ENCODE measurements at places on chromosomes 7 and 10.

DNA sequence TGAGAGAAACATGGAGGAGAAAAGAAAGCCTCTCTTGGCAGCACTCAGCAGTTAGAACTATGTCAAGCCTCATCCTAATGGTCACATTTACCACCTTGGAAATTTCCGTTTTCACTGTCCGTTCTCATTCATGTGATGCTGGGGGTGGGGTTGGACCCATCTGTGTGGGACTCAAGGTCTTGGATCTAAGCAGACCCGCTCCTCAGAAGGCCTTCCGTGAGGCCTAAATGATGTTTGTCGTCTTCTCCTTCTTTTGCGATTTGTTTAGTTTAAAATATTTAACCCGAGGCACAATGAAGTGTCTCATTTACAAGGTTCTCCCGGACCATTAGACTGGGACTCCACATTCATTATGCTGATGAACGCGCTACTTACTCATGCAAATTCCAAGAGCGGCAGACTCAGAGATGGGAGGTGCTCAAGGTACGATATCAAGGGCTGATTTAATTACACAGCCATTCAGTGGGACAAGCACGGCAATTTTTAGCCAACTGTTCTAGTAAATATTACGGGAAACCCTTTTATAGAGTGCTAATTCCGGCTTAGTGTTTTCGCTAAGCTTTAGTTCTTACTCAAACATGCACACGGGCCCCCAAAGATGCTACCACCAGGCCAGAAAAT lies 109.1 kb upstream of the EFCAB10 start:
- no peak for DNase-seq

GRCh38 chr7:13262929-13263530 lies 575.6 kb downstream of the ARL4A start:
- peak; percentile 5 for DNase-seq

DNA sequence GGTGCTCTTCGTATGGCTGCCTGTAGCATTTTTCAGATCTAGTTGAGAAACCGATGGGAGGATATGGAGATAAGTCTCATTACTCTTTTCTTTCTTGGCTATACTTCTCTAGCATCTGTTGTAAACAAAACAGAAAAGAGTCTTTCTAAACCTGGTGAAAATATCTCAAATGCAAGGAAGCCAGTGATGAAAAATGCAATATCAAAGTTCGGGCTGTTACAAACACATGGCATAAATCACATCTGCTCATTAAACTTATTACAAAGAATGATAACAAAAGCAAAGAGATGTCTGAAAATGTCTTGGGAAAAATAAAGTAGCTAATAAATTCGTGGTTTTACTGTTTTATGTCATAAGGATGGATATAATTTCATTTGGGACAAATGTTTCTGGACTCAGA lies 71.8 kb upstream of the IGFBP3 start:
- no peak for DNase-seq

GRCh38 chr10:128540128-128540762 lies 414.0 kb upstream of the MKI67 start:
- DNase-seq, result no peak

GRCh38 chr7:110857106-110857505 lies 233.8 kb upstream of the LRRN3 start:
- no peak for DNase-seq

DNA sequence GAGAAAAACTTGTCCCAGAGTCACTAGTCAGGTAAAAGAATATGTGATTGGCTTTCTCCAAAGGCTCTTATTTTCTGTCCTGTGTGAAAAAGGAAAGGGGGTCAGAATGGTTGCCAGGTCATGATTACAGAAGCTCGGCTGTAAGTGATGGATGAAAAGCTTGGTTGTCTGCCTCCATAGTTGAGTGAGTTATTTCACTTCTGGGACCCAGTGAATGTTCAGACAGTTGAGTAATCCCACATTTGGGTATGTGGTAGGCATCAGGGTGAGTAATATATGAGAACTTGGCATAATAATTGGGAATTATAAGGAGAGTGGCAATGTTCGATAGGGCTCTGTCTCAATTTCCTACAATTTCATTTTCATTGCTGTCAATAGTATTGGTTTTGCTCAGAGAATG lies 72.5 kb downstream of the BBS9 start:
- no peak for DNase-seq

DNA sequence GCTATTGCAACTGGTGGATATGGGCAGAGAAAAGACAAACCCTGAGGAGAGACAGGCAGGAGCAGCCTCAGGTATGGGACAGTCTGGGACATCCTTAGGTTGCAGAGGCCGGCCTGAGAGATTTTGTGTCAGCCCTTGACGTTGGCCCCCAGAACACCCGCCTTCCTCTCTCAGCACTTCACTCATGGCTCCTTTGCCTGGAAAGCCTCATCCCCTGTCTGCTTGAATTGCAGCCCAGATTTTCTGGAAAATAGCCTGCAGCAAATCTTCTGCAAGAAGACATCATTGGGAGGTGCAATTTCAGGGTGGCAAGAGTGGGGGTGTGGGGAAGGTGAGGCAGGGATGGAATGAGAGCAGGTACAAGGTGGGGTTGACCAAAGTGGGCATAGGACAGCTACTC lies 2.2 kb upstream of the FRMD4A start:
- DNase-seq, result no peak

DNA sequence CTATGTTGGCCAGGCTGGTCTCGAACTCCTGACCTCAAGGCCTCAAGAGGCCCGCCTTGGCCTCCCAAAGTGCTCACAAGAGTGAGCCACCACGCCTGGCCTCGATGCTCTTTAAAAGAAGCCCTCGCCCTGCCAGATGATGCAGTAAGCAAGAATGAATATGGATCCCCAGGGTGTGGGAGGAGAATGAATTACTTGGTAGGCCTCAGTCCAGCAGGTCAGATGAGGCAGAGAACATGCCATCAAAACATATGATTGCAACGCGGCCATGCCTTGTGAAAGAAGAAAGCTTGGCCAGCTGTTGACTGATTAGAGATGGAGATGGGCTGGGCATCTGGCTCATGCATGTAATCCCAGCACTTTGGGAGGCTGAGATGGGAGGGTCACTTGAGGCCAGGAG lies 68.7 kb downstream of the CAMK1D start:
- no peak for DNase-seq

DNA sequence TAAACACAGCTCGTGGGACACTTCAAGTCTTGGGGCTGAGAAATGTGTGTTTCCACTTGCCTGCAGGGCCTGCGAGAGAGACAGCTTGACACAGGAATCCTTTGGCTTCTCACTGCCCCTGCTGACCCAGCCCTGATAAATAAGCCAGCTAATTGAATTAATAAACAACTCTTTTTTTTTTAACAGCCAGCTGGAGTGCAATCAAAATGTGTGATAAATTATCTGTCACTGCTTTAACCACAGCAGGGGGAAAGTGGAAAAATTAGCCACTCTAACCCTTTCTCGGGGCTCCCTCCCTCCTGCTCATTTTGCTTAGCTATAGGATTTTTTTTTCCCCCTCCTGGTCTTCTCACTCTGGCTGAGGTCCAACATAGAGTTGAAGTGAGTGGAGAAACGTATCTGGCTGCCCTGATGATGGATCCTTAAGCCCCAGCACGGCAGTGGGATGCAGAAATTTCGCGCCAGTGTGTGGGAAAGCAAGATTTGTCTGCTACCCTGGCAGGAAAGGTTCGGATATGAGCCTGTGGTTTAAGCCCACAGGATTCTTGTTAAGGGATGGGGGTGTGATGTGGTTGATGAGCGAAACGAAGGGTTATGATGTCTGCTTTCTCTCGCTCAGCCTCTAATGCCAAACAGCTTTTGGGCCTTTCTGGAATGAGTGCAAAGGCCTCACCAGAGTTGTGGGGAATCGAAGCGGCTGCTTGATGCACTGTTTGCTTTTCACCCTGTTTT lies 173.8 kb downstream of the TRIL start:
- no peak for DNase-seq

DNA sequence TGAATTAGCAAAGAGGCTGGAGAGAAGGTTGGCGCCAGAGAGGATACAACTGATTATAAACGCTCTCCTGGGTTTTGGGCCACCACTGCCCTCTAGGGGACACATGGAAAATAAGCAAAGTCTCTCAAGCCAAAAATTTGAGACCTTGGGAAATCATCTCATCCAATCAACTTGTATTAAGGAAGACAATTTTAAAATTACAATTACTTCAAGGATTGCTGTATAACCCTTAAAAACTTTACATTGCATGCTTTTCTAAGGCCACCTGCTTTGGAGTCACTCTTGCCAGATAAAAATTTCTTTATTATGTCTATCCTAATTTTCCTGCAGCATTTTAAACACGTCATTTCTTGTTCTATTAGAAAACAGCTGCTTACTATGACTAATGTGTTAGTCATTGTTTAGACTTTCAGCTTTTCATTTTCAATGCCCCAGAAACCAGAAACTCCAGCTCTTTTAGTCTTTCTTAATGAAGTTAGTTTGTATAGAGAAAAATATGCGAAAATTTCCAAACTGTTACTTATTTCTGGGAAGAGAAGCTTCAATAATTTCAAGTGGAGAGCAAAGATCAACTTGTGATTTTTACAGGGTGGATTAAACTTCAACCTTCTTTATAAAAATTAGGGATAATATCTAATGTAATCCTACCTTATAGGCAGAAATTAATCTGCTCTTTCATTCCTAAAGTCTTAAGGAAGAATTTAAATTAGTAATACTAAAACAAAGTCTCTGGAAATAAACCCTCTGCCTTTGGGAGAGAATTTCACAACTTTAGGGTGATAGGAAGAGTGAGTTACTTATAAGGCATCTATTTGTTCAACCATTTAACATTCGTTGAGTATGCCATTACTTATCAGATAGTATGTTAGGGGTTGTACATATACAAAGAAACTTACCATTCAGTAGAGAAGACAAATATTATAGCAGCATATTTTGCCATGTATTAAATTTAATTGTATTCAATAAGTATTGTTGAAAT lies 20.6 kb upstream of the RHOBTB1 start:
- peak; percentile 52 for DNase-seq

- DNase-seq, result no peak
These were observed 275.3 kb upstream of the MKLN1 start for GRCh38 chr7:131052285-131052904.

DNA sequence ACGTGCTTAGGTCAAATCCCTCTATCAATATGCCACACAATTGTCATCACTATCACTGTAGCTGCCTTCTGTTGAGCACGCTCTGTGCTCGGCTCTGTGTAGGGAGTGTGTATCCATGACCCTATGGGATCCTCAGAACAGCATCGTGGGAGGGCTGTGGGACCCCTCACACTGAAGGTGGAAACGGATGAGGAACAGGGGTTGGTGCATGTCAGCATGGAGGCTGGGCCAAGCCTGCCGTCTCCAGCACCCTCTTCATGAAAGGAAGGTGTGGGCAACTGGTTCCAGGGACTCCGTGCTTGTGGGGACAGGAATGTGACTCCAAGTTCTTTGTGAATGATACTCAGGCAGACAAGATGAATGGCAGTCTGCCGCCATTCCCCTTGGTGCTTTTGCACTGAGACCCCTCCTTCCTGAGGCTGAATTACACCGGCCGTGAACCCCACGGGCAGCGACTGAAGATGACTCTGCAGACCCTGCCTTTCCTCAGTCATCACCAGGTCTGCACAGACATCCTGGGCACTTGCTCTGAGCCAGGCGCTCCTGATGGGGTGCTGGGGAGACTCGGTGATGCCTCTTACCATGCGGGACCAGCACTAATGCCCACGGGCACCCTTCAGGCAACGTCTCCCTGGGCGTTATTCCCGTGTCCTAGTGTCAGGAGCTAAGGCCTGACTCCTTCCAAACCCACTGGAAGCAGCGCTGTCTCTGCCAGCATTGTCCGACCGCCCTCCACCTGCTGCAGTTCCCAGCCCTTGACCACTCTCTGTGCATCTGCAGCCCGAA lies 495.2 kb downstream of the TCERG1L start:
- DNase-seq, result no peak

- no peak for DNase-seq
These were observed 30.5 kb downstream of the SLC18A2 start for GRCh38 chr10:117271427-117271826.

GRCh38 chr7:128883622-128884448 lies 21.2 kb downstream of the ATP6V1F start:
- peak; percentile 93 for DNase-seq

DNA sequence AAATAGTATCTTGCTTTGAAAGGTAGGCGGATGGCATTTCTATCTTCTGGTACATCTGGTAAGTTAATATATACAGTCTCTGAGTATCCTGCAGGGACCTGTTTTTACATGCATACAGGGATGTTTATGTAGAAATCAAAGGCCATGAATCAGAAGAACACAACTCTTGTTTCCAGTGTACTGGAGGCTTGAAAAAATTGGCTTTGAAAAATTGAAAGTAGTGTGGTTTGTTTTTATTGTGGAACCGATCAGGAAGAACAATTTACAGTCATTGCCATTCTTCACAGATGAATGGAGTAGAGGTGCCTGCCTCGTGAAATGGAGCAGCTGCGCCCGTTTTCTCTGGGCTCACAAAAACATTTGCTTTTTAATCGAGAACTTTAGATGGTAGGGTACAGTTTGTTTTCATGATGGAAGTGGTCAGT lies 54.0 kb upstream of the RPA3 start:
- DNase-seq, result no peak

DNA sequence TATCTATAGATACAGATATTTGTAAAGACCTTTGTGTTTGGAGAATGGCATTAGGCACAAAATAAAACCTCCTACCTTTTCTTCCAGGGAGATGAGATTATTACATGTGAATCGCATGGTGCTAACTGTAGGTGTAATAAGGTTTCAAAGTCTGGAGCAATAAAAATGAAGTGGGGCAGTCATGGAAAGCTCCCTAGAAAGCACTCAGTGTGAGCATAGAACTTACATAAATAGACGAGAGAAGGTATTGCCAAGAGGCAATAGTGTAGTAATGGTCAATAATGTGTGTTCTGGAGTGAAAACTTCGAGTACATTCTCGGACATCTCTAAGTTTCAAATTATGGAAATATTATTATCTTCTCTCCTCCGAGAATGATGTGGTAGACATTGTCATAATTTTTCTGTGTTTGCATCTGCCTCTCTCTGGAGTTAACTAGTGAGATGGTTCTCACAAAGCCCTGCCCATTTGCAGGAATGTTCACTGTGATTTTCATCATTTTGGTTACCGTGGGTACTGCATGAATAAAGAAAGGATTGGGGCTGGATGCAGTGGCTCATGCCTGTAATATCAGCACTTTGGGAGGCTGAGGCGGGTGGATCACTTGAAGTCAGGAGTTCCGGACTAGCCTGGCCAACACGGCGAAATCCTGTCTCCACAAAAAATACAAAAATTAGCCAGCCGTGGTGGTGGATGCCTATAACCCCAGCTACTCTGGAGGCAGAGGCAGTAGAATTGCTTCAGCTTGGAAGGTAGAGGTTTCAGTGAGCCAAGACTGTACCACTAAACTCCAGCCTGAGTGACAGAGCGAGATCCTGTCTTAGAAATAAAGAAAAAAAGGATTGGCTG lies 10.6 kb downstream of the VIM start:
- no peak for DNase-seq

All from GM20000 (cell line).